ENCODE measurements at places on chromosomes 11 and 22.
A peak's percentile ranks its signal among the peaks of the same experiment; 100 is the strongest.

- no peak for DNase-seq
Measured at GRCh38 chr11:7486781-7487140, 1.5 kb downstream of the OLFML1 start.

DNA sequence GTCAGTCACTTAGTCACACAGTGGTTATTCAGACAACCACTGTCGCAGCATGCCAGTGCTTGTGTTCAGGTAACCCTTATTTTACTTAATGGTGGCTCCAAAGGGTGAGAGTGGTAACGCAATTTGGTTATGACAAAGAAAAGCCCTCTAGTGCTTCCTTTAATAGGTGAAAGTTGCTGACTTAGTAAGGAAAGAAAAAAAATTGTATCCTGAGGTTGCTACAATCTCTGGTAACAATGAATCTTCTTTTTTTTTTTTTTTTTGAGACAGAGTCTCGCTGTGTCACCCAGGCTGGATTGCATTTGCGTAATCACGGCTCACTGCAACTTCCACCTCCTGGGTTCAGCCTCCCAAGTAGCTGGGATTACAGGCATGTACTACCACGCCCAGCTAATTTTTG, 64.5 kb downstream of the C11orf91 start:
- DNase-seq, result no peak

DNA sequence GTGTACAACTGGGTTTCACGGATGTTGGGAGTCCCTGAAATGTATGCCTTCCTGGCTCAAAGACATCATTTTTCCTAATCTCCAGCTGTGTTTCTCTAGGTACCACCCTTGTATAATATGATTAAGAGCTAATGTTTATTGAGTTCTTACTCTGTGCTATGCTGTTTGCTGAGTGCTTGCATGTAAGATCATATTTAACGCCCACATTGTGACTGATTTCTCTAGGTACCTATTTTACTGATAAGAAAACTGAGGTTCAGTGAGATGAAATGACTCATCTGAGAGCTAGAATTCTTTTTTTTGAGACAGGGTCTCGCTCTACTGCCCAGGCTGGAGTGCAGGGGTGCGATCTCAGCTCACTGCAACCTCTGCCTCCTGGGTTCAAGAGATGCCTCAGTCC, 42.6 kb downstream of the FAM227A start:
- no peak for DNase-seq

DNA sequence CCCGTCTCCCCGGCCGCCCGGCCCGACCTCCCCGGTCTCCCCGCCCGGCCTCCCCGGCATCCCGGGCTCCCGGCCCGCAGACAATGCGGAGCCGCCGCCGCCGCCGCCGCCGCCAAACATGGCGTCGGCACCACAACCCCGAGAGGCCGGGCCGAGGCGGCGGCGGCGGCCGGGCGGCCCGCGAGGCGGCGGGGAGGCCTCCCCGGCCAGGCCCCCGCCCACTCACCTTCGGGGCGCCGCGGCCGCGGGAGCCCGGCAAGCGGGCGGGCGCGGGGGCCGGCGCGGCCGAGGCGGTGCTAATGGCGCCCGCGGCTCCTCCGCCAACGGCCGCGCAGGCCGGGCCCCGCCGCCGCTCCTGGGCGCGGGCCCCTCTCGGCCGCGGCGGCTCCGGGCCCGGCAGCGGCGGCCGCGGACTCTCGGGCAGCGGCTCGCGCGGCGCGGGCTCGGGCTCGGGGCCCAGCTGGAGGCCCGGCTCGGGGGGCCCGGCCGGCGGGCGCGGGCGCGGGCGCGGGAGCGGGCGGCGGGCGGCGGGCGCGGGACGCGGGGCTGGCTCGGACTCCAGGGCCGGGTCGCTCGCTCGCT, 311 bp downstream of the BRD1 start:
- peak; percentile 23 for DNase-seq

DNA sequence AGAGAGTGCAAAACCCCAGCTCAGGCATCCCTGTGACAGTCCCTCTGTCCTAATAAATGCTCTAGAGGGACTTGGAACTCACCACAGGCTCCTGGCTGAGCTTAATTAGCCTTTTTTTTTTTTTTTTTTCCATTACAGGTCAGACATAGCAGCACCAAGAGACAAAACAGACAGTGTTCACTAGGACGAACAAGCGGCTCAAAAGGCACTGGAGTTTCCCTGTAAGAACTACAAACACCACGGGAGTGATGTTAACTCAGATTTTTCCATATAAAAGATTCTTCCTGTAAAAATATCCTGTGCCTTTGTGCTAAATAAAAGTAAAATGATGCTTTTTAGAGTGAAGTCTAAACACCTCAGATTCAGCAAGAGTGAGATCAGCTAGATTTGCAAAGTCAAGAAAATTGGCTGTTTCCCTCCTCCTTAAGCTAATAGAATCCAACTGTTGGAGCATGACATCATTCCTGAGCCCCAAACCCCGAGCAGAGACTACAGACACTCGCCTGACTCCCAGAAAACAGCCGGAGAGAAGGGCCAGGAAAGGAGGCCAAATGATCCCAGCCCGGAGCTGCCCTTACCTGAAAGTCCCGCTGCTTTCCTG, 101.0 kb upstream of the AKIP1 start:
- DNase-seq, result no peak
